Caki2 (cell line): ENCODE measurements at places on chromosomes 4 and X.

DNA sequence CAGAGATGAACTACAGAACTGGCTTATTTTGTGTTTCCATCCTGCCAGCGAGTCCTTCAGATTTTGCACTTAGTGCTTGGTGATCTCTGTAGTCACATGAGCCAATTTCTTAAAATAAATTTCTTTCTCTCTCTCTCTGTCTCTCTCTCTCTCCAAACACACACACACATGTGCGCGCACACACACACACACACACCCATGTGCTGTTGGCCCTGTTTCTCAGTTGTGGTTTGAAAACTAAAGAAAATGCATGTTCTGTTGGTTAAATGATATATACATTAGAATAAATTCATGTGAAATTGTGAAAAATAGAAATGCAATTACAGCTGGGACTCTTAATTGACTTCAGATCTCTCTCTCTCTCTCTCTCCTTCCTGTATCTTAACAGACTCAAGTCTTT lies 399.3 kb downstream of the FAT4 start:
- DNase-seq, result no peak

GRCh38 chr4:15291122-15291521 lies 136.7 kb upstream of the C1QTNF7 start:
- DNase-seq, result no peak

DNA sequence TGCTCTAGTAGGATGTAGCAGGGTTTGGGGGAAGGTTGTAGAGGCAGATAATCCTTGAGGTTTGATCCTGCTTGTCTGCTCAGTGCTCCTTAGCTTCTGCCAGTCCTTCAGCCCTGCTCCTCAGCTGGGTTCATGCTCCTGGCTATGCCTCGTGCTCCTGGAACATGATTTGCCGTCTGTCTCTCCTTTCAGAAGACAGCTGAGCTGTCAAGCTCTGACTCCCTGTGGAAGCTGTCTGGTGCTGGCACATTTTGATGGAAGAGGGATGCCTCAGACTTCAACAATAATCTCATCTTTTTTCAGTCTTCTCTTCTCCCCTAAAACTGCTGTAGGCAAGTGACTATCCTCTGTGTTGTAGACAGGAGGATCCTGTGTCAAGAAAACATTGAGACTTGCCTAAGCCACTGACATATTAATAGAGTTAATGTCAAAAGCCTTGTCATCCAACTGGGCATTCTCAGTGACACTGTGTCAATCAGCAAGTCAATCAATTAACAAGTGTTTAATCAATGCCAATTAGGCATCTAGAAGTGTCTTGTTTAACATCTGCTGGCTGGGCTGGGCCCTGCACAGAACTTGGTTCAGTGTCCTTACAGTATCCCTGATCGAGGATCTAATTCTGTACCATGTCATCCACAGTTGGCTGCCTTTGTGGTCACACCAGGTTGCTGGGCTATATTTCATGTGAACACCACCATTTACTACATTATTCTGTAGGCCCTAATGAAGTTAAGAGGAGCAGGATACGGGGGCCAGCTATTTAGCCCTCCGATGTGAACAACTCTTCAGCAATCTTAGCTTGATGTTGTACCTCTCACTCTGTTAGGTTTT lies 96.7 kb downstream of the SYNPO2 start:
- no peak for DNase-seq

DNA sequence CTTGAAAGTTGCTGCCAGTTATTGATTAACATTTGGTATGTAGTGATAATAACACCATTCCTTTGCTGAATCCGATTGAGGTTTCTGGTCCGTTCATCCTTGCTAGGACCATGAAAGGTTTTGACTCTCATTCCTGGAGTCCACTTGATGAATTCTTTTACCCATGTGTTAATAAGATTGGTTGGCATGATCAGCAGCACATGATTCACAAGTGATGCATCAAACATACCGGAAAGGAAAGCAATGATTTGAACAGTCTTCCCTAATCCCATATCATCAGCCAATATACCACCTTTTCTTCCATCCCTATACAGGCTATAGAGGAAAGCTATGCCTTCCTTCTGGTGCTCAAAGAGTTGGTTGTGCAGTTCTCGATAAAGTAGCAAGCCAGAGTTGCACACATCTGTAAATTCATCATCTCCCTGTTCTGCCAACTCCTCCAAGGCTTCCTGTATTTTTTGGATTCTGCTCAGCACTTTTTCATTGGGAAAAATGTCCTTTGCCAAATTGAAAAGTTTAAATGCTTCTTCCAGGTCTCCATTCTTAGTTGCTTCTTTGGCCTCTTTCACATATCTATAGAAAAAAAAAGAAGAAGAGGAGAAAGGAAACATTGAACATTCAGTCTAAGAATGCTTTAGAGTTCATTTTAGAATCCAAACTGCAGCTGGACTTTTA lies 26.7 kb downstream of the PIN4 start:
- no peak for DNase-seq

DNA sequence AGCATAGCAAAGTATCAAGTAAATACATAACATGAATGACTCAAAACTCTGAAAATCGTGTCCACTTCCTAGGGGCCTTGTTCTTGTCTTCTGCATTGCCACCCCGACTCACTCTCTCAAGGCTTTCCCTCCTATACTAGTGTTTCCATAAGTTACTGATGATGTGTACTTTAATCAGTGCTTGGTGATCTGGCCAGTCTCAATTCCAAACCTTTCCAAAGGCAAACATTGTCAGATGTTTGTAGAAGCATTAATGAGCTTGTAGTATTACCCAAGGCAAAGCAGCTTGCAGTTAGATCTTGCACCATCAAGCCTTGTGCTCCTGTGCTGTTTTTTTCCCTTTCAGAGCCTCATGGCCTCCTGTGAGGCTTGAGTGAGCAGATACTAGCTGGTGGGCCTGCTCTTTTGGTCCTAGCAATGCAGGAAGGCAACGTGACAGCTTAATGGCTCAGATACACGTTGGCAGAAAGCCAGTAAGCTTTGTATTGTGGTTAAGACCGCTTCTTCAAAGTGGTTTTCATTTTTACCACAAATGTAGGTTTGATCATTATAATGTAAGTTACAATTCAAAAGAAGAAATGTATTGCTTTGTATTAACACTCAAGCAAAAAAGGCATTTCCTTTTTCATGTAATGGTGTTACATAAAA lies 51.8 kb downstream of the RBPJ start:
- peak; percentile 38 for DNase-seq

GRCh38 chr4:145404761-145405160 lies 76.9 kb upstream of the SMAD1 start:
- no peak for DNase-seq

- peak; percentile 61 for DNase-seq
Observed at GRCh38 chr4:163542275-163542674, 47.8 kb downstream of the TMA16 start.

GRCh38 chr4:683982-684622 lies 4.8 kb downstream of the SLC49A3 start:
- peak; percentile 54 for DNase-seq

- DNase-seq, result no peak
Observed at GRCh38 chr4:130359542-130359941, 1263.6 kb downstream of the C4orf33 start.

- DNase-seq, result no peak
Observed at GRCh38 chr4:129232589-129233337, 136.8 kb downstream of the C4orf33 start.

- no peak for DNase-seq
Observed at GRCh38 chr4:55318175-55319129, 27.6 kb upstream of the SRD5A3 start.

DNA sequence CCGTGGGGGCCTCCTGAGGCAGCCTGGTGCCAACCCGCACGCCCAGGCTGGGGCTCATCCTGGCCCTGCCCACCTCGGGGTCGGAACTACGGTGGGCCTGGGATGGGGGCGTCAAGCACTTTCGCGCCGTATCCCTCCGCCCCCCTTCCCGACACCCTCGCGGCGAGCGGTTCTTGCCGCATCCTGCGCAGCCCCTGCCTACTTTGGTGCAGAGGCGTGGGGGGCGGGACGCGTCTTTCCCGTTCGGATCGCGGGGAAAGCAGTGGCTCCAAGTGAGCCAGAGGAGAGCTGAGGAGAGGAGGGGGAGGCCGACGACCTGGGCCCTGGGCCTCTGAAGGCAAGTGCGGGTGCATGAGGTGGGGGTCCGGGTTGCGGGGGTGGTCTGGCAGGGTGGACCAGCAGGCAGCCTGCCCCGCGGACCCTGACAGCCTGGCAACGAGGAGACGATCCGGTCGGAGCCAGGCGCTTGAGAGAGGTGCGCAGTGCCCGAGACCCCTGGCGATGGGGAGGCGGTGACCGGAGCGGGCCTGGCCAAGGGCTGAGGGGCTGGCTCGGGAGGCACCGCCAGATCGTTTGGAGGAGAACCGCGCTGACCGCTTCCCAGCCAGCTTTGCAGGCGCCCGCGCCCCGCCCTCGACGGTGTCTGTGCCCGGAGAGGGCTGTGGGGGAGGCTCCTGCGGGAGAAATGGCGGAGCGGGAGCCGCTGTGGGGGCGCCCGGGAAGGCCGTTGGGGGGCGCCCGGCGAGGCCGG lies at the start of gene GPRASP2:
TSS of gene GPRASP2 (plus strand) at position 233 of the 751 bp plus-strand sequence. CDS start 2,422 bp downstream, outside the sequence.
- peak; percentile 27 for DNase-seq

GRCh38 chr4:15737255-15737654 lies 34.4 kb downstream of the BST1 start:
- DNase-seq, result no peak

DNA sequence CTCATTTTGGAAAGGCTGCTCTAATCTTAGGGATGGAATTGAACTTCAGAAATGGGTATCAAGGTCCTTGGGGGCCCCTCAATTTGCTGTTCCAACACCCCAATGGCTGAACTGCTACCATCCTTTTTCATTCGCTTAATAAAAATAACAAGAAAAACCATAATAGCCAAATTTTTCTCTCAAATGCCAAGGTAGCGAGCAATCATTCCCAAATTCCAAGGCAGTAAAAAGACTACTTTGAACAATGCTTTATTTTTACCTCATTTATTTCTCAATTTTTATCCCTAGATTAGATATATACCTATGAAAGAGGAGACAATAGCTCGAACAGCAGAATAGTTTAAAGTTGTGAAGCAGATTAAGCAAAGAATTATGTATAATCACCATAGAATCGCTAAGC lies 323.4 kb upstream of the SLC7A11 start:
- no peak for DNase-seq

GRCh38 chrX:31353095-31353494 lies 281.3 kb upstream of the FTHL17 start:
- DNase-seq, result peak; percentile 70

- no peak for DNase-seq
Observed at GRCh38 chrX:136829413-136829812, 48.7 kb upstream of the ARHGEF6 start.

DNA sequence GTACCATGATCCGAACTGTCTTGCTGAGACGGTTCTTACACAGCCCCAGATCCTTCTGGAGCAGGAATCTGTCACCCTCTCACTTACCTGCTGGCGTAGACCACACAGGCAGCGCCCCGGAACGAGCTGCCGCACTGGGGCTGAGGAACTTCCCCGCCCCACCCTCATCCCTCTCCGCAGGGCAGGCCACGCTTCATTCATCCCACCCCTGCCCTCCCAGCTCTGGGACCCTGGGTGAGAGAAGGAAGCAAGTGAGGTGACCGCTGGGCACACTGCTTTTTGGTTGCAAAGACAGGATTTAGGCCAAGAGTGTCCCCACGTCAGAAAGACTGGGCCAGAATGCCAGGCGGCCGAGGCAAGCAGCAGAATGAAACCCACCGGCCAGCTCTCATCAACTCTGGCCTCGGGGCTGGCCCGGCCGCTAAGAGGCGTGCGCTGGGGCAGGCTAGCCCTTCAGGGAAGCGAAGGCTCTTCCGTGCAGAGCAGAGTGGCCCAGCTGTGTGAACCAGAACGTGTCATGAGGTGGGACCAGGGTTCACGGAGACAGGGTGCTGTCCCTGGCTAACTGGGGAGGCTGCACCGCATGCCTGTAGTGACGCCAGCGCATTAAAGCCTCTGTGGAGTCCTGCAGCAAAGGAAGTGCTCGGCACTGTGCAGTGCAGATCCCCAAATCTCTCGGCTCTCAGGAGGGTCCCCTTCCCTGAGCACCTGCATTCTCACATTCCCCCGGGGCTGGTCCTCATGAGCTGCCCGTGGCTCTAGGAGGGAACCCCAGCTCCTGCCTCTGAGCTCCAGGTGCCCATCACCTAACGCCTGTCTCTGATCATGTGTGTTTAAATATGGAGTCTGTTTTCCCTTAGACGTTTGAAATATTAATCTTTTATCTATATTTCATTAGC lies 6.4 kb downstream of the LRPAP1 start:
- no peak for DNase-seq

- DNase-seq, result no peak
Observed at GRCh38 chrX:54564936-54565335, 34.9 kb downstream of the GNL3L start.

- no peak for DNase-seq
Observed at GRCh38 chr4:38366997-38367396, 297.0 kb upstream of the KLF3 start.

DNA sequence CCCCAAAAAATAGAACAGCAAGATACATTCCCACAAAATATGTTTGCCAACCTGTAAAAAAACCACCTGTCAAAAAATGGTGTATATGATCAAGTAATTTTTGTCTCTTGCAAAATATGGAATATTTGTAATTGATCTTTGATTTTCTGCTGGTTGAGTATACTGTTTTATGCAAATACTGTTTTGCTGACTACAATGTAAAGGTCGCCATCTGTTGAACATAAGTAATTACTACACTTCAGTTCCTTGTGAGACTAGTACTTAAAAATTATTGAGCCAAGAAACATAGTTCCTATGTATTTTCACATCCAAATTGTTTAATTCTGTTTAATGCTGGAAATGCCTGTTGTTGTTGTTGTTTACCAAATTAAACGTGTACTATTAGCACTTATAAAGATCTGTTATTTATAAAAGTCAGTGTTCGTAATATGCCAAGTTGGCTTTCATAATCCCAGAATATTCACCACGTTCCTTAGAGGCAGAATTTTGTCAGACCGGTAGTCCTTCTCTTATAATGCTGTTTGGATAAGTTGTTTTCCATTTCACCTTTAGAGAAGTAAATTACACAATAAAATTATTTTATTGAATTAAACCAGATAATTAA lies 144.2 kb downstream of the PDLIM5 start:
- peak; percentile 19 for DNase-seq
